ENCODE measurements at places on chromosomes 4 and X.
A peak's percentile ranks its signal among the peaks of the same experiment; 100 is the strongest.

DNA sequence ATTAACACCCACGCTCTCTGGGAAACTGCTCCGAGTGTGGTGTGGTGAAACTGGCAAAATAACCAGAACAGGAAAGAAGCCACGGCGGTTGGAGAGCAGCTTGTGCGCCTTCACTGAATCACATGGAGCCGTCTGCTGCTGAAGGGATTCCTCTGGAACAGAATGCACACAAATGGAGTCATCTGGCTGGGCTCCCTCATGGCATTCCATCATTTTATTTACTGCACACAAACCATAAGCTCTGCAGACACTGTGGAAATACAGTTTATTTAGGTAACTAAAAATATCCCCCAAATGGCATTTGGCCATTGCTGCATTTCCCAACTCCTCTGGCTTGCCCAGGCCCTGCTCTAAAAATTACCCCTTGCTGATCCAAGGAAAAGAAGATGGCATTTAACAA lies 187.0 kb upstream of the S100G start:
- no peak for DNase-seq

DNA sequence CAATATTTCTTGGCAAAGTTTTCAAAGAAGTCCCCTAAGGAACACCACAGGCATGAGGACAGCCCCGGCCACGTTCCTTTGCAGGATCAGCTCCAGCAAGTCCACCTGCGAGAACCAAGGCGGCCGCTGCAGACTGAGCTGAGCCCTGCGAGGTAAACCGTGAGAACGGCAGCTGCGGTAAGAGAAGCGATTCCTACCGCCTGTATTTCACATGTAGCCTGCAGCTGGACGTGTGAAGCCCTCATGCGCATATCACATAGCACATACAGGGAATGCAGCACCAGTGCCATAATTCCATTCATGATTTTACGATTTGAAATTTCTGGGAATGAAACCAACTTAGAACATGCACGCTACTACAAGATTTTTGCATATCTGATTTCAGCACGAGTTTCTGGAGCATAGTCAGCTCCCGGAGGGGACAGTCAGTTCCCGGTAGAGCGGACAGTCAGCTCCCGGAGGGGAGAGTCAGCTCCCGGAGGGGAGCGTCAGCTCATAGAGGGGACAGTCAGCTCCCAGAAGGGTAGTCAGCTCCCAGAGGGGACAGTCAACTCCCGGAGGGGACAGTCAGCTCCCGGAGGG lies 41.7 kb downstream of the FGFRL1 start:
- DNase-seq: no peak

DNA sequence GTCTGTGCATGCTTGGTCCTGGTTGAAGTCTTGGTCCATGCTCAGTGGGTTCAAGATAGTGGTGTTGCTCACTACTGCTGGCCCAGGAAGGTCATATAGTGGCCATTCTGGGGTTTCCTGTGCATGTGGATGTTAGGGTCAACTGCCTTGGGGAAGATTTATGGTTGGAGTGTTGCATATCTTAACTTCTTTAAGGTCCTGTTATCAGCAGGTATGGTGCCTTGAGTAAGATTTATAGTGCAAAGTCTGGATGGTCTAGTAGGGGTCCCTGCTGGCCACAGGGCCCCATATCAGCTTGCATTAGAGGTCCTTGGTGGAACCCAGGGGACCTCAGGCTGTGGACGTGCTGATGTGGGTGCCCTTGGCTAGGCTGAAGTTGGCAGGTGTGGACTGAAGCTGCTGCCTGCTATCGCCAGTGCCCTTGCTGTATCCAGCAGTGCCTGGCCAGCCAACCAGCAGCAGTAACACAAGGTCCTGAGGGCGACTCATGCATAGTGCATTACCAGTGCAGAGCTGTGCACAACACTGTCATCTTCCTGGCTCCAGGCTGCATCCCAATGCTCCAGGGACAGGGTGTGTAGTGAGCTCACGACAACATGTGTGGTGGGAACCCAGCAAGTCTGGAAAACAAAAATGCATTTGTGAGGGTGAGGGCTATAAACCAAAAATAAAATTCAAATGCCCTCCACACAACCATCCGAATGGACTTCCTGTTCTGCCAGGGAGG lies 61.0 kb downstream of the BEX3 start:
- no peak for DNase-seq

GRCh38 chr4:139146926-139147629 lies 29.9 kb downstream of the ELF2 start:
- DNase-seq: no peak

DNA sequence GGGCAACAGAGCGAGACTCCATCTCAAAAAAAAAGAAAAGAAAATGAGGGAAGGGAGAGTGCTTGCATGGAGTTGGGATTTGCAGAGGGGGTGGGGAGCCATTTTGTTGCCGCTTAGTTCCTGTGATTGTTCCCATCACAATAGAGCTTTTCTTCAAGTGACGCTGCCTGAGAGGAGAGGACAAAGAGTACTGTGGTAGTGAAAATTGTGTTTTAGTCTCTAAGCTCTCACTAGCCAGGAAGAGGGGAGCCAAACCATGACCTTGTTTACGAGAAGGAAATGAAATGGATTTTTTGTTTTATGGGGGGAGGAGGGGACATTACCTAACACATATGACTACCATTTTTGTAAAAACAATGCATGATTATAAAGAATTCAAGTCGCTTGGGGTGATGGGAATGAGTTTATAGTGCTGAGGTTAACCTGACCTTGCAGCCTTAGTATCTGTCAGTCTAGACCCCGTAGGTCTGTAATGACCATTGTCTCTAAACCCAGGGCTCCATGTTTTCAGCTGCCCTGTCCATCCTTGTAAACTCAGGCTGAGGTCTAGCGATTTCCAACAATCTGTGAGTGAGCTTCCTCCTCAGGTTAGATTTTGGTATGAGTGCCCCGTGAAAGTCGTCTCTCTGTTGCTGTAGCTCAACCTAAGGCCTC lies 18.8 kb downstream of the SRD5A3 start:
- no peak for DNase-seq

GRCh38 chr4:38774181-38774955 lies 8.4 kb downstream of the TLR10 start:
- no peak for DNase-seq

- DNase-seq: peak; percentile 13
Observed at GRCh38 chr4:73662709-73663546, 42.7 kb upstream of the RASSF6 start.

GRCh38 chrX:121655276-121655675 lies 607.9 kb downstream of the GLUD2 start:
- peak; percentile 68 for DNase-seq

DNA sequence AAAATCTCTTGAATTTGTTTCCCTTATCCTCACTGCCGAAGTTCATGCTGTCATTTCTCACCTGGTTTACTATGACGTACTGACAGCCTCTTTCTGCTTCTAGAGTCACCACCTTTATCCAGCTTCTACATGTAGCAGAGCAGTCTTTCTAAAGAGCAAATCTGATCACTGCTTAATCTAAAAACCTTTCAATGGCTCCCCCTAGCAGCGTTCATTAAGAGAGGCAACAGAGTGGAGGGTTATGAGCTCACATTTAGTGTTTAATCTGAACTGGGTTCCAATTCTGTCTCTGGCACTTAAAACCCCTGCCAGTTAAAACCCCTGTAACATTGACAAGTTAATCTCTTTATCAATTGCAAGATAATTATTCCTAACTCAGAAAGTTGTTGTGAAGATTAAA lies 4.4 kb downstream of the RBPJ start:
- no peak for DNase-seq

DNA sequence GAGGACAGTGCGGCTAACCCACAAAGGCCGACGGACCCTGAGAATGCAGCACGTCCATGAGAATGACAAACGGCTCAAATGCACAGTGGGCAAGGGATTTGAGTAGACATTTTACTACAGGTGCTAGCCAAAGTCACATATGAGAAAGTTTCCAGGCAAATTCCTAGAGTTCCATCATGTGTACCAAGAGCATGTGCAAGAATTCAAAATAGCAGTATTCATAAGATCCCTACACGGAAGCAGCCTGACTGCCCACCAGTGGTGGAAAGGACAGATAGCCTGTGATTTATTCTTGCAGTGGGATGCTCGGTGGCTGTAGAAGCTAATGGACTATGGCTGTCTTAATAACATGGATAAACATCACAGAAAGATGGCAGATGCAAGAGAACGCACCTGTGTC lies 68.0 kb downstream of the RGS12 start:
- DNase-seq: no peak

GRCh38 chrX:106927700-106928099 lies 7.5 kb downstream of the CLDN2 start:
- no peak for DNase-seq

DNA sequence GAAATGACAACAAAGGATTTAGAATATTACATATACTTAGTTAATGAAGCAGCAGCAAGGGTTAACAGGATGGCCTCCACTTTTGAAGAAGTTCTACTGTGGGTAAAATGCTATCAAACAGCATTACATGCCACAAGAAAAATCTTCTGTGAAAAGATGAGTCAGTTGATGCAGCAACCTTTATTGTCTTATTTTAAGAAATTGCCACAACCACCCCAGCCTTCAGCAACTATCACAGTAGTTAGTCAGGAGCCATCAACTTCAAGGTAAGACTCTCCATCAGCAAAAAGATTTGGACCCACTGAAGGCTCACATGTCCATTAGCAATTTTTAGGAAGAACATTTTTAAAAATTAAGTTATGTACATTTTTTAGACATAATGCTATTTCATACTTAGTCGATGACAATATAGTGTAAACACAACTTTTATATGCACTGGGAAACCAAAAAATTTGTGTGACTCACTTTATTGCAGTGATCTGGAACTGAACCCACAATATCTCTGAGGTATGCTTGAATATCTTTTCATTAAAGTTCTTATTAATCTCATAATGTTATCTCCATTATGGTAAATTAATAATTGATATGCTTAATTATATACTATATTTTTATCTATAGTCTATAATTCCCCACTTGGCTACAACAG lies 81.2 kb downstream of the SPCS3 start:
- no peak for DNase-seq

DNA sequence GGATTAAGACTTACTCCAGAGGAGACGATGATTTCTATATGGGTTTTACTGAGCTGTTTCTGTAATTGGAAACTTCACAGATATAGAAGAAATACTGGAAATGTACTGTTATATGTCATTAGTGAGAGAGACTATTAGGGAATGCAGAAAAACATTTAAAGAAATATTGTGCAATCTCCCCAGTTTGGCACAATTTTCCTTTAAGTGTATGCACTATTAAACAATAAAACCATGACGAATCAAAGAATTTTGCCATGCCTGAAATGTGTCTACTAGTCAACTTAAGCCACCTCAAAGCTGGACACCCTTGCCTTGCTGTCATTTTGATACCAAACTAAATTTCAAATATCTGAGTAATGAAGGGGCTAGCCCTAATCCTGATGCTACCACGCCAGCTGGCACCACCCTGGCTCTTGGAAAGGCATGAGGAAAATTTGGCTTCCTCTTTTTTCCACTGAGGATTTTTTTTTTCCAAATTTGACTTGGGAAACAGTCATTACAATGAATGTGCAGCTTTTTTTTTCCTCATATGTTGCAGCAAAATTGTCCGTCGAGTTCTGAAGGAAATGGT lies 36.1 kb downstream of the MTTP start:
- DNase-seq: no peak

All from NCI-H1105 (cell line).